ENCODE measurements at places on chromosomes 7 and 10.

DNA sequence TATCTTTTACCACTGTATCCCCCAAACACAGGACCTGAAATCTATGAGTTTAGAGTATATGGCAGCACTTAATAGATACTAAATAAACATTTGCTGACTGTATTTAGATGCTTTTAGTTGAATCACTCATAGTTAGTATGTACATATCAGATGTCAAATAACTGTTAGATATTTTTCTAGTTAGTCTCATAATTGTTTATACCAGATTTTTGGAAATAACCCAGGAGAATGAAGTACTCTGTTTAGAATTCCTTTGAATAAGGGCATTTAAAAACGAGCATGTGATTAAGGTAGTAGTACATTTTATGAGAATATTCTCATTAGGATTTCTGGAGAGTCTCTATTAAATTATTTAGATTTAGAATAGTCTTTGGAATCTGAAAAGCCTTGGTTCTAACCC, 22.3 kb upstream of the ZEB1 start:
- DNase-seq = no peak

DNA sequence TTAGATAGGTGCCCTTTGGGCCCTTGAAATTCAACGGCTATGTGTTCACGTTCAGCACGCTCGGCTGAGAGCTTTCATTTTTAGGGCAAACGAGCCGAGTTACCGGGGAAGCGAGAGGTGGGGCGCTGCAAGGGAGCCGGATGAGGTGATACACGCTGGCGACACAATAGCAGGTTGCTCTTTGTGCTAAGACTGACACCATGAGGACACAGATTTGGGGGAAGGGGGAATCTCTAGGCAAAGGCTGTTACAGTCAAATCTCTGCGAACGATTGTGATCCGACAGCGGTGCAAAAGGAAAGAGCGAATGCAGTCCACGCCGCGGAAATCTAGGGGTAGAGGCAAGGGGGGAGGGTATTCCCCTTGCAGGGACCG, 667 bp downstream of the KLLN start:
- no peak for DNase-seq

- no peak for DNase-seq
These were observed 175.6 kb downstream of the DNAH11 start for GRCh38 chr7:21718391-21718790.

DNA sequence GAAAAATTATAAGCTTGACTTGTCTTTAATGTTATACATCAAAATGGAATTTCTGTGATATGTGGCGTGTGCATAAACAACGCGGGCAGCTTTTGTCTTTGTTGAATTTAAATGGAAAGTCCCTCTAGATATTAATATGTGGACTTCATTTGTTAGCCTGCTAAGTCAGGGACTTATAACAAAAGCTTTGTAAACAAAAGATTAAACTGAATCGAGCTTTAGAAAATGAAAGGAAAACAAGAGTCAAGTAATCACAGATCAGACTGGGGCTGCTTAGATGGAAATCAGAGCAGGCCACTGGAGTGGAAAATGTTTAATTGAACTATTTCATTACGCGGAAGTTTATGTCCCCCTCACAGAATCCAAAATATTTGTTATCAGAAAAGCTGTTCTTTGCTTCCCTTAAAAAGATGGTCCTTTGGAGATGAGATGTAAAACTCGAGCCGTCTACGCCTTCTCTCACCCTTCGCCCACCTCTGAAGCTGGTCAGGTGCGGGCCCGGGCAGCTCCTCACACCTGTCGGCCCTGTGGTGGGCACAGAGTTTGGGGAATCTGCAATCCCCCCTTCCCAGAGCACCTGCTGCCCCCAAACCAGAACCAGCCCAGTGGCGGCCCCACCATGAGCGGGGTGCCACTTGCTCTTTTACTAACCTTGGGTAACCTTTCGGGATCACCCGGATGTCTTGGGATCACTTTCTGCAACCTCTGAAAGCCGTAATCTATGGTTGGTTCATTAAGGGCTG, 116.2 kb downstream of the EBF3 start:
- DNase-seq = no peak

DNA sequence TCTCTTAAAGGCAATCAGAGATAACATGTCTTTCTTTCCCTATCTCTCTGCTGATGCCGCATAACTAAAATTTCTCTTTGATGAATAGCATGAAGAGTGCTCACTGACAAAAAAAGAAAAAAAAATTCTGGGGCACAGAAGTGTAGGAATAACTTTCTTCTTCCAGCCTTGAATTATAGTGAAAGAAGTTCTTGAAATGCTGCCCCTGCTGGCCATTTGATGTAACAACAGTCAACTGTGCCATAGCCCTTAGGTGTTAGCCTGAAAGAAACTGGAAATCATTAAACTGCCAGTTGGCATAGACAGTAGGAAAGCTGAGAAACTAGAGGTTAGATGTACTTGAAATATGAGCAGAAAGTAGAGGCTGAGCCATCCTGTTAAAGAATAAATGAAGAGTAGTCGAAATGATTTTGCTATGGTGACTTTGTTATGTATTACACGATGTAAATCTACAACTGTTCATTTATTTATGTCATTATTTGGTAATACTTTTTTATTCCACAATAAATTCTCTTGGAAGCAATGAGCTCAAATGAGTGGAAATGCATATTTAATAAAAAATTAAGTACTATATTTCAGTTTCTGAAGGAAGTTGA, 48.3 kb upstream of the FAM171A1 start:
- DNase-seq = peak; percentile 13

GRCh38 chr7:156768698-156769472, 124.1 kb downstream of the LMBR1 start:
- DNase-seq = no peak

GRCh38 chr7:120462991-120463390, 190.0 kb downstream of the KCND2 start:
- DNase-seq = no peak

DNA sequence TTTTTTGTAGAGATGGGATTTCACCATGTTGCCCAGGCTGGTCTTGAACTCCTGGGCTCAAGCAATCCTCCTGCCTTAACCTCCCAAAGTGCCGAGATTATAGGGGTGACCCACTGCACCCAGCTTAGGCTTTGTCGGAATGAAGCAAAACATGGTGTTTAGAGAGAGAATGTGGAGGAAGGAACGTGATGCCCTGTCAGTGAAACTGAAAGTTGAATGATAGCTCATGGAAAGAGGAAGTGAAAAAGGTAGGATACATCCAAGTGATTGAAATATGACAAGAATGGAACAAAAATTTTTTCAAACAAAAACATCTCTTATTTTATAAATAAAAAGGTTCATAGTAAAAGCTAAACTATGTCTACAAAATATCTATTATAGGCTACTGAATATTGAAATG, 5.9 kb downstream of the AKAP9 start:
- DNase-seq = peak; percentile 56

- DNase-seq = no peak
These were observed 12.5 kb upstream of the SRGN start for GRCh38 chr10:69075431-69075830.

GRCh38 chr10:4383651-4384098, 442.3 kb upstream of the AKR1E2 start:
- no peak for DNase-seq

GRCh38 chr7:147485660-147486210, 1104.8 kb upstream of the C7orf33 start:
- no peak for DNase-seq

DNA sequence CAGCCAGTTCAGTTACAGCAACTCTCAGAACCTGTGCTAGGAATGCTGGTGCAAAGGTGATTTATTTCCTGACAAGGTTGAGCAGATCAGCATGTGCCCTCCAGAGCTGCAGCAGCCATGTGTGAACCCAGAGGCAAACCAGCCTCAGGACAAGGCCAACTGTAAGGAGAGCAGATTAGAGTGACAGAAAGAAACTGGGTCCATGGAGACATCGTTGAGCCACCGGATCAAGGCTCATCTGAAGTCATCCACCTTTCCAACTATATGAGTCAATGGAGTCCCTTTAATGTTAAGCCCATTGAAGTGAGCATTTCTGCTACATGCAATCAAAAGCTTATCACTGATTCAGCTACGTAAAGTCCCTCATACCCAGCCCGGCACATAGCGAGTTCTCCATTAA, 26.4 kb downstream of the KCNMA1 start:
- no peak for DNase-seq

DNA sequence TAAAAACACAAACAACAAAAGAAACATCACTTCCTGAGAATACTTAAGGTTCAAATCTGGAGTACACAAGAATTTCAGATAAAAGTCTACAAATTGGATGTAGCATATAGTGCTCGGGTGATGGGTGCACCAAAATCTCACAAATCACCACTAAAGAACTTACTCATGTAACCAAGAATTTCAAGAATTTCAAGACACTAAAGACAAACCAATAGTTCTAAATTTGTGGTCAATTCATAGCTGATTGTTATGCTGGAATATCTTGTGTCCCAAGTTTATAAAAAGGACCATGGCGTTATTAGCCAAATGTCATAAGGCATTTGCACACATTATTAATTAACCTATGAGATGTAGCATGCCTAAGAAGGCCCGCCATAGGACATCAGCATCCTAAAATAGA, 1204.1 kb upstream of the AUTS2 start:
- no peak for DNase-seq

DNA sequence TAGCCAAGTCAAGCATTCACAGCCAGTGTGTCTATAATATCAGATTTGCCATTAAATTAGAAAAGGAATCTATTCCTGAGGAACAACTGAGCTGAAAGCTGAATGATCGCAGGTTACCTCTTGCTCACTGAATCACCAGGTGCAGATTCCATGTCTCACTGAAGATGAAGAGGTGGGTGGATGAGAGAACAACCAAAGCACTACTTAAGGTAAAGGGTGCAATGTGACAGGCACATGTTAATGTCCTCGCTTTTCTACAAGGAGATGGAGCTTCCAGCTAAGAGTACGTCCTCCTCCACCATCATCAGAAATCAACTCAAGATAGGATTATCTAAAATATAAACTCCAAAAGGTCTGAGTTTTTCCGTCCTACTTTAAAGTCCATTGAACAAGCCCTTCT, 4.6 kb downstream of the SORCS1 start:
- DNase-seq = no peak

DNA sequence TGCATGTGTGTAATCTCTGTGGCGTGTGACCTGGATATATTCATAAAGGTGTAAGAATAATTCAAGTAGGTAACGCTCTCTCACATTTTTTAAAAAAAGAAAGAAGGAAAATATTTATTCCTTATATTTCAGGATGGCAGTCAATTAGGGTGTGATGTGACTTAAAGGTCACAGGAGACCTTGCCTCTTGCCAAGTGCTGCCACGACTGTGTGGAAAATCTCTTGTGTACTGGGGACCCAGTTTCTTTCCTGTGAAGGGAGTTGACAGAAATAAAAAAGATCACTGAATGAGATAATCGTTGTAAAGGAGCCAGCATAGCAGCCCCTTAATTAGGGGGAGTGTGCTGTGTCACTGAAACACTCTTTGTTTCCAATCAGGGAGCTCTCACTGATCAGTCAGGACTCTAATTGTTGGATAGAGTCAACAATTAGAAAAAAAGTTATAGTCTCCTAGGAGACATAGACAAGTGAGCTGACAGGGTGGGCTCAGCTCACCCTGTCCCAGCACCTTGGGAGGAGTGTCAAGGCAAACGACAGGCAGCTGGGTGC, 31.1 kb downstream of the PTPRE start:
- no peak for DNase-seq

DNA sequence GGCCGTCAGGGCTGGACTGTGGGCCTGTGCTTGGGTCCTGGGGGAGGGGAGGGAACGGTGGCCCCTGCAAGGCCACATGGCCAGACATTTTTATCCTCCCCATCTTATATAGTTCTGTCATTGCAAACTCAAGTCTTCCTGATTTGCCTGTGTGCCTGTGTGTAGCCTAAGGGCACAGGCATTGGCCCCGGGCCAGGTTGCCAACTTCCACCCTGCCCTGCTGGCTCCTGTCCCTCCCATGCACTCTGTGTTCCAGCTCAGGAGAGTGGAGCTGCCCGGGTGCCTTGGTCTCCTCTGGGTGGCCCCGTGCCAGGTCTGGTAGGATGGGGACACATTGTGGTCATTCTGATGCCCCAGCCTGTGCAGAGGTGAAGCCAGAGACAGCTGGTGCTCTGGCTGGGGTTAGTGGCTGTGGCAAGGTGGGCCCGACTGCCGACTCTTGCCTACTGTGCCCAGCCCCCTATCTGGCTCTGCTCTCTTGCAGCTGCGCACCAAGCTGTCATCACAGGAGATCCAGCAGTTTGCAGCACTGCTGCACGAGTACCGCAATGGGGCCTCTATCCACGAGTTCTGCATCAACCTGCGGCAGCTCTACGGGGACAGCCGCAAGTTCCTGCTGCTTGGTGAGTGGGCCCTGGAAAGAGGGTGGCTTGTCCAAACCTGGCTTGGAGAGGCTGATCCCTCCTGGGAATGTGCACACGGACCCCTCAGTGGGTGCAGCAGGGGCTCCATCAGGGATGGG, 14.8 kb downstream of the NACAD start:
- DNase-seq = no peak

DNA sequence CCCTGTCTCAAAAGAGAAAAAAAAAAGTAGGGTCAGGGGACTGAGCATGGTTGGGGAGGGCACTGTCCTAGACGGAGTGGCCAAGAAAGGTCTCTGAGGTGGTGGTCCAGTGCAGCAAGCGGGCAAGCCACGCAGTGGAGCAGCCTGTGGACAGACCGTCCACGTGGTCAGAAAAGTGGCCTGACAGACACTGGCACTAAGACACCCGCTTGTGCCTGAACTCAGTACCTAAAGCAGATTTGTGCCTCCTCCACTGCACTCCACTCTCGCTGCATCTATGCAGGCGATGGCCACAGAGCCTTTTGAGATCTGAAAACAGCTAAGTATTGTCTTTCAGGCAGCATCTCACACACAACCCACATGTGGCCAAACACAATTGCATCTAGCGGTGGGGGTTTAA, 8.8 kb downstream of the ASB10 start:
- DNase-seq = no peak

DNA sequence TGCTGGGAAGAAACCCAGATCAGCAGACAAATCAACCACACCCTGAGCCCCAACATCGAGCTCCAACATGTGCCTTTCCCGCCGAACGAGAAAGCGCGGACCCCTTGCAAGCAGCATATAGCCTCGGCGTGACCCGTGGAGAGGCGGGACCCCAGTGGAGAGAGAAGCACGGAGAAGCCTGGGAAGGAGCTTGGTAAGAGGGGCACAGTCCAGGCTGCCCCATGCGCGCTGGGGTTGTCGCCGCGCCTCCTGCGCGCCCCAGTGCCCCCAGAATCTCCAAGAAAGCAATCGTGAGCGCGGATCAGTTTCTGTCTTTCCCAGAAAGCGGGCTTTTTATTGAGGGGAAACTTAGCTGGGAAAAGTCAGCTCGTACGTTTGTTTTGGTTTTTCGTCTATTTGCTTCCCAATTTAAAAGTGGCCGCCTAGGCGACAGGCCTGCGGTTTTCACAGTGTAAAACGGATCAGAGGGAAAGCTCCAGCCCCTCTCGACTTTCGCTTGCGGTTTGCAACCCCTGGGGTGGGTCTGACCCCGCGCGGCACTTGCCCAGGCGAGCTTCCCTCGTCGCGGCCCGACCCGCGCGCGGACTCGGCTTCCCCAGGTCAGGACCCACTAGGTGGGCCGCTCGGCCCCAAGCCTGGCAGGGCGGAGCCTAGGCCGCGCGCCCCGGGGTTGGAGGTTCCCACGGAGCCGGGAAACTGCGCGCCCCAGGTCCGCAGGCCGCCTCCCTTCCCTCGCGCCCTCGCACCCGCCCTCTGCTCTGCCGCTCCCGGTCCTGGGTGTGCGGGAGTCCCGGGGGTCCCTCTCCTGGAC, 31.1 kb downstream of the SKIDA1 start:
- DNase-seq = no peak

- DNase-seq = no peak
These were observed 323.1 kb downstream of the PCLO start for GRCh38 chr7:82839555-82839954.

Data from inflammatory macrophage treated with lipopolysaccharide for 1 hour (primary cell).